H7 (cell line): ENCODE measurements at places on chromosomes 5 and 9. TPM values are rescaled to one million over a fixed set of nuclear protein-coding genes. Genes with fewer than 3 reads are reported as not detected.

The POLR3G gene
- total RNA-seq, result 126 and 169 TPM in 2 replicates

The FIBCD1 gene
- total RNA-seq, result 6.1 and 6.2 TPM in 2 replicates

GRCh38 chr9:89610391-89610925 is 5.6 kb downstream of the GADD45G start:
- no peak for DNase-seq

The FCN2 gene
- not detected in 2 replicates for total RNA-seq

The SV2C gene
- under 0.01 TPM in 1 of 2 replicates, not detected in the other for total RNA-seq

The SMIM23 gene
- total RNA-seq, result not detected in 2 replicates

GRCh38 chr5:40570408-40571129 is 109.1 kb upstream of the PTGER4 start:
- DNase-seq, result no peak

GRCh38 chr9:108606401-108606800 is 249.4 kb downstream of the ACTL7B start:
- DNase-seq, result no peak

GRCh38 chr5:76356887-76357286 is 46.2 kb upstream of the IQGAP2 start:
- DNase-seq, result no peak
